Mucosa of descending colon (tissue), 3 donors: ENCODE measurements at places on chromosomes 7 and 10. TPM values are rescaled to one million over a fixed set of nuclear protein-coding genes. Genes with fewer than 3 reads are reported as not detected.

DNA sequence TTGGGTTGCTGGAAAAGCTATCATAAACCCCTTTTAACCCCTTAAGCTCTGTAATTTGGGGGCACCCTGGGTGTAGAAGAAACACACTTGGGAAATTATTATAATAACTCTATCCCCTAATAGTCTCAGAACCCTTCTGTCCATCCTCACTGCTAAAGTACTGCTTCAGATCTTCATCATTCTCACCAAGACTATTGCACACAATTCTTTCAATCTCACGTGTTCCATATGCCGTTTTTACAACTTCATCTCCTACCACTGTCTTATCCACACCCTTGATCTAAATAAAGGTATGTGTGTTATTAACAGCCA is 15.8 kb downstream of the ANKRD22 start:
- DNase-seq: no peak

DNA sequence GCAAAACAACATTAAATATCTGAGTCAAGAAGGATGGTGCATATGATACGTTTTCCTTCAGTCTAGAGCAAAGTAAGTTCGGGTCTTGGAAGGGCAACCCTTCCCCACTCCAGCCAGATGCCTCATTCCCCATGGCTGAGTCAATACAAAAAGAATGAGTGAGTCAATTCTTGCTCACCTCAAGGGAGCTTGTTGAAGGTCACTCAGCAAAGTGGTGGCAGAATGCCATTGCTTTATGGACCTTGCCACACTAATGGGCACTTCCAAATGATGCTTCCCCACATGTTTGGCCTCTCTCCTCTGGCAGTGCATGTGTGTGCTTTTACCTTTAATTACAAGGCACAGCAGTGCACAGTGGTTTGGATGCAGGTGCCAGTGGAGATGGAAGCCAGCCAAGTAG is 296.5 kb downstream of the SORCS3 start:
- no peak for DNase-seq

DNA sequence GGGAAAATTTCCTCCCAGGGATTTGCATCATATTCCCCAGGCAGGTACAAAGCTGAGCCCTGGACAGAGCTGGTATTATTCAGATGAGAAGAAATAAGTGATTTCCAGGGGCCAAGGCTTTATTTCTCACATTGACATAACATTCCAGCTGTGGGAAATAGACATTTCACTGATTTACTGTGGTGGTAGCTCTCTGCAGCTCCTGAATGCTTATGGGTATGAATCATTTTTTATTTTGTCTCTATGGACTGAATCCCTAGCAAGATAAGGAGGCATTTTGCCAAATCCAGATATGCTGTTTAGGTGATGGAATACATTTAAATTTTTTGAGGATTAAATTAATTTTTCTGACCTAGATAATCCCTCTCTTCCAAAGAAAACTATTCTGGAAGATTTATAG is 97.9 kb downstream of the MTPN start:
- no peak for DNase-seq

DNA sequence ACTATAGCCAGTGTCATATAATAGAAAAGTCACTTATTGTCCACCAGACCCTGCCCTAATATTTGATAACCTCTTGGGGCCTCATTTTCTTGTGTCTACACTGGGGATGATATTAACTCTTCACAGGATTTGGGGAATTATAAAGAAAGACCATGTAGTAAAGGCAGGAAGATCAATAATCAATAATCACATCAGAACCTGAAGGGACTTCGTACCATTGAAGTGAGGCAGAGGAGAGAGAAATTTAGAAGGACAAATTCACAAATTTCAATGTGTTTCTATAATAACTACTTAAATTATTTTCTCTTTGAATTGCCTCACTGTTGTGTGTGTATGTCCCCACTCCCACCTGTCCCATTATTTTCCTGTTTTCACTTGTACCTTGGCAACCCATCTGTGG is 10.7 kb upstream of the SGMS1 start:
- no peak for DNase-seq

GRCh38 chr10:101155896-101156295 is 24.8 kb downstream of the TLX1 start:
- DNase-seq: no peak

GRCh38 chr10:19826712-19827111 is 10.5 kb downstream of the PLXDC2 start:
- DNase-seq: no peak

Gene NKX2-3
- 4.9 TPM for total RNA-seq

Gene SUN3
- not detected for total RNA-seq

Gene FAM25A
- total RNA-seq: not detected

Gene HYAL4
- not detected for total RNA-seq
